ENCODE measurements at places on chromosomes 12 and 14.
A peak's percentile ranks its signal among the peaks of the same experiment; 100 is the strongest.

DNA sequence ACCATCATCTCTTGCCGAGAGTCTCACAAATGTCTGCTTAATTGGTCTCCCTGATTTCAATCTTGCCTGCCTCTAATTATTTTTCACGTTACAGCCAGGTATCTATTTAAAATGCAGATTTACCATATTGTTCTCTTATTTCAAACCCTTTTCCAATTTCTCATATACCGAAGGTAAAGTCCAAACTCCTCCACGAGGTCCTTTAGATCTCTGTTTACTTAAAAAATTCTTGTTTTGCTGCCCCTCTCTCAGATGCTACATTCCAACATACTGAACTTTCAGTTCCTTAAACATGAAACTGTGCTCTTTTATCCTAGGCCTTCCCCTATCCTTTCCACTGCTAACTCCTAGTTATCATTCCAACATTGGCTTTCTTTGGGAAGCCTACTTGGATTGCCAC, 363.9 kb downstream of the CEP128 start:
- no peak for DNase-seq

DNA sequence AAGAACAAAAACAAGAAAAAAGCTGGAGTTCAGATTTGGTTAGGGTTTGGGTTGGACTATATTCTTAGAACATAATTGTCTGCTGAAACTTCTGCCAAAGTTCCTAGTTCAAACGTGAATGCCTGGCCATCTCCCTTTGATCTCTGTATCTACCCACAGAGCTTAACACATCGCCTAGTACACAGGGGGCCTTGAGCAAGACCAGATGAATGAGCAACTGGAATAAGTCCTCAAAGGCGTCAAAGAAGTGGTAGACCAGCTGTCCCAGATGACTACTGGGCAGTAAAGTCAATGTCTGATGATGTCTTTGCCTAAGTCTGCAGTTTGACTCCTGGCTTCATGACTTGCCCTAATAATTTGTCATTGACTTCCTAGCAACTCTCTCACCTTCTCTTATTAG, 13.9 kb upstream of the STAB2 start:
- DNase-seq, result no peak

GRCh38 chr14:74984236-74985027, 18.3 kb upstream of the EIF2B2 start:
- DNase-seq, result no peak

DNA sequence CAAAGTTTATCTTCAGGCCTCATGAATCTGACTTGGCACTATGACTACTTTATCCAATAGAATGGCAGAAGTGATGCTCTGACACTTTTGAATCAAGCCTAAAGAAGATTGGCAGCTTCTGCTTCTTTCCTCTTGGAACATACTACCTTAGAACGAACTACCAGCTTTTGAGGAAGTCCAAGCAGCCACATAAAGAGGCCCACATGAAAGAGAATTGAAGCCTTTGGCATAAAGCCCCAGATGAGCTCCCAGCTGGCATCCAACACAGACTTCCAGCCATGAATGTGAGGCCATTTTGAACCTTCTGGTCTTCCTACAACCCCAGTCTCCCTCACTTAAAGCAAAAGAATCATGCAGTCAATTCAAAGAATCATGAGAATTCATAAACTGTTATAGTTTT, 65.8 kb downstream of the EEA1 start:
- no peak for DNase-seq

DNA sequence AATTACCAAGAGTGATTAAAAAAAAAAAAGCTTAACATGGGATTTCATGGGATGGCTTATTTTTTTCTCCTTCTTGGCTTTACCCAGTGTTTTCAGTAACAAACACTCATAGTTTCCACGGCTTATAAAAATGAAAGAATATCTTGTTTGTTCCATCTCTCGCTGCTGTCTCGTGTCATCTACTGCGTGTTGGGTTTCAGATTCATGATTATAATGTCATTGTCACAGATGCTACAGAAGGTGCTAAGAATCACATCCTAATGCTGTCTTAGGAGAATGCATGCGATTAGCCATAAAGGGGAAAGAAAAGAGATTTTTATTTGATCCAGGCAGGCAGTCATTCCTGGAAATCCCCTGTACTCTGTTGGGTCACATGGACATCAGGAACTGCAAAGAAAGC, 1267.6 kb upstream of the TMEM132C start:
- DNase-seq, result no peak

GRCh38 chr12:93921521-93921920, 226.9 kb upstream of the PLXNC1 start:
- DNase-seq, result no peak

GRCh38 chr14:45136399-45136798, 669 bp downstream of the FANCM start:
- DNase-seq, result no peak

- DNase-seq, result no peak
These were observed 51.9 kb upstream of the TSPAN11 start for GRCh38 chr12:30874455-30875321.

- no peak for DNase-seq
These were observed 29.5 kb downstream of the BMP4 start for GRCh38 chr14:53927171-53927570.

DNA sequence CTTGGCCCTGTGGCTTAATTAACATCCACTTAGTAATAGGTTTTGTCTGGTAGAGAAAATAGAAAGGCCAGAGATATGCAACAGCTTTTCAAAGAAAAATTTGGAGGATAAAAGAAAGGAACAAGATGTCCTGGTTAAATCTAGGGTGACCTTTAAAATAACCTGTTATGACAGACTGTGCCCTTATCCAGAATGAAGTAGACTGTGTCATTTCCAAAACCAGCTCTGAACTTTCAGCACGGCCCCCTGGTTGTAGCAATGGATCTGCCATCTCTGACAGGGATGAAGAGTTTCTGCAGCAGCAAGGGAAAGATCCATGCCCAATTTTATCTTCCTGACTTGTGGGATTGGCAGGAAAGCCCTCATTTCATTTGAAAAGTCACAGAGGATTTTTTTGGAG, 5.1 kb downstream of the PLEKHG7 start:
- DNase-seq, result no peak

DNA sequence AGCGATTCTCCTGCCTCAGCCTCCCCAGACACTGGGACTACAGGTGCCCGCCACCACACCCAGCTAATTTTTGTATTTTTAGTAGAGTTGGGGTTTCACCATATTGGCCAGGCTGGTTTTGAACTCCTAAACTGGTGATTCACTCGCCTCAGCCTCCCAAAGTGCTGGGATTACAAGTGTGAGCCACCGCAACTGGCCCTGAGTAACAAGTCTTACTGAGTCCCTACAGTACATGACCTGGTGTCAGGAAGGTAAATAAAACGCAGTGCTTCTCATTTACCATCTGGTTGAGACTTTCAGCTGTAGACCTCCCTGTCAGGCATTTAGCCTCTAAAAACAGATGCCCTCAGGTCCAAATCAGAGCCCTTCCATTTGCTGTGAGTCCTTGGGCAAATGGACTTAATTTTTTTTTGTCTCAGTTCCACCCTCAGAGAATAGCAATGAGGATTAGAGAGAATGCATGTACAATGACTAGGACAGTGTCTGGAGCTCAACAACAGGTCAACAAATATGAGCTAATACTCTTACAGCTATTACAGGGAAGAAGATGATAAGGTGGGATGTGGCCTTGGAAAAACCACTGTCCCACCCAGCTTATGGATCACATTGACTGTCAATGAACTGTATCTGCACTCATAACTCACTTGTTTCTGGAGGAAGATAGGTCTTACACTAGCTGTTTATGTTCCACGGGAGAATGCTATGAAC, 70.5 kb downstream of the PHLDA1 start:
- DNase-seq, result no peak

GRCh38 chr12:46930101-46930500, 104.3 kb upstream of the SLC38A4 start:
- no peak for DNase-seq

DNA sequence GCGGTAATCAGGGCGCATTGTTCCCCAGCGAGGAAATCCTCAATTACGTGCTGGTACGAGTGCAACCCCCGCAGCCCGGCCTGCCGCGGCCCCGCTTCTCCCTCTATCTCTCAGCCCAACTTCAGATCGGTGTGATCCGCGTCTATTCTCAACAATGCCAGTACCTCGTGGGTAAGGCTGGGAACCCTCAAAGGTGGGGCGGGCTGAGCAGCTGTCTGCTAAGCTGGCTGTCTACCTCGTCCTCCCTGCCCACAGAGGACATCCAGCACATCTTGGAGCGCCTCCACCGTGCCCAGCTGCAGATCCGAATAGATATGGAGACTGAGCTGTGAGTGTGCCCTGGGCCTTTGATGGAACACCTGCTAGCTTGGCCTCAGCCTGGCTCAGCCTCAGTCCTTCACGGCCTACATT, 996 bp downstream of the REC8 start:
- DNase-seq, result no peak

DNA sequence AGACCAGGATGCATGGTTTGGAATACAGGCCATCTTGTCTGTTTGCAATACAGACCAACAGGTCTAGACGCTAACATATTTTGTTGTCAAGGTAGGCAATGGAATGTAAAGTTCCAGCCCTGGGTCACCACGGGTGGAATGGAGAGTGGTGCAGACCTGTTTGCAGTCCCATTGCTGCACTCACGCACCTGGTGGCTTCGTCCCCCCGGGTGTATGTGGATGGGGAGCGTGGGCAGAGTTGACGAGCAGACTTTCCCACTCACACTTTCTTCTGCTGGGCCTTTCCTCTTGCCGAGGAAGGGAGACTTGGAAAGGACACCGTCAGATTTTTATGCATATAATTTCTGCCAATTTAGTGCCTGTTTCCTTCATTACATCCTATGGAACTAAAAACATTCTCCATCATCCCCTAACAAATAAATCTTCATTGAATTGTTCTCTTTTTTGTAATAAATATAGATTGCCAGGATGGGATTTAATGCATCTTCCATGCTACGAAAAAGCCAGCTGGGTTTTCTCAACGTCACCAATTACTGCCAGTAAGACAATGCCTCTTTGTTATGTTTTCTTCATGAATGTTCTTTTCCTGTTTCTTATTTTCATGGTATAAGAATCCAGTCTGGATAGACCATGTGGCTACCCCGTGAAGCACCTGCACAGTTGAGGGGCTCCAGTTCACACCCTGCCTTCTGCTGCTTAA, 15.2 kb downstream of the DCAF4 start:
- DNase-seq, result no peak

DNA sequence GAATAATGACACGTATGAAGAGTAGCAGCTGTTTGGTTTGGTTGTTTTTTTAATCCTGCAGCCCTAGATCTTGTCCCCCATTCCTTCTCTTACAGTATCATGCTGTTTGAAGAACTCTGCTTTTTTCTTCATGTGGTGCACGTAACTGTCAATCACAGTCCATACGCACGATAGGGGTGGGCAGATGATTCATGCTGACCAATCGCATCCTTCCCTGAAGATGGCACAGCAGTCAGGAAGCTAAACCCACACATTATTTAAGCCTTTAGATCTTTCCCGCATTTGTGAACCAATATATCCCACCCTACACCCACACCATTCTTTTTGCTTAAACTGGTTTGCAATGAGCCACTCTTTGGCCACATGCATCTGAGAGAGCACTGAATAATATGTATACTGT, 158.9 kb upstream of the PLEKHA5 start:
- no peak for DNase-seq

DNA sequence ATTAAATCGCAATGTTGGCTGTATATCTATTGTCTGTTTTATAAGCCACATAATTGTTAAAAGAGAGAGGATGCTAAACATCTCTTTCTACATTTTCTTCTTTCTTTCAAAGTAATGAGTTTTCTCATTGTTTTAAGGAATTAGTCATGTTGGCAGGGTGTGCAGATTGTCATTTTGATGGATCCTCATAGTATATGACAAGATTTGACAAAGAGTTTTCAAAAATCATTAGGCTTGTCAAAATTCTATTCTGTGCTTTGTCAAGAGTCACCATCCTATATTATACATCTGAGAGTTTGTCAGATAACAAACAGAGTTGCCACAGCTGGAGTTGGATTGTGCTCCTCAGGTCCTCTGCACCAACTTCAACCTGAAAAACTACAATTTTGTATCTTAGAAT, 35.4 kb upstream of the APPL2 start:
- no peak for DNase-seq

GRCh38 chr12:124964836-124965462, 24.0 kb downstream of the DHX37 start:
- no peak for DNase-seq

DNA sequence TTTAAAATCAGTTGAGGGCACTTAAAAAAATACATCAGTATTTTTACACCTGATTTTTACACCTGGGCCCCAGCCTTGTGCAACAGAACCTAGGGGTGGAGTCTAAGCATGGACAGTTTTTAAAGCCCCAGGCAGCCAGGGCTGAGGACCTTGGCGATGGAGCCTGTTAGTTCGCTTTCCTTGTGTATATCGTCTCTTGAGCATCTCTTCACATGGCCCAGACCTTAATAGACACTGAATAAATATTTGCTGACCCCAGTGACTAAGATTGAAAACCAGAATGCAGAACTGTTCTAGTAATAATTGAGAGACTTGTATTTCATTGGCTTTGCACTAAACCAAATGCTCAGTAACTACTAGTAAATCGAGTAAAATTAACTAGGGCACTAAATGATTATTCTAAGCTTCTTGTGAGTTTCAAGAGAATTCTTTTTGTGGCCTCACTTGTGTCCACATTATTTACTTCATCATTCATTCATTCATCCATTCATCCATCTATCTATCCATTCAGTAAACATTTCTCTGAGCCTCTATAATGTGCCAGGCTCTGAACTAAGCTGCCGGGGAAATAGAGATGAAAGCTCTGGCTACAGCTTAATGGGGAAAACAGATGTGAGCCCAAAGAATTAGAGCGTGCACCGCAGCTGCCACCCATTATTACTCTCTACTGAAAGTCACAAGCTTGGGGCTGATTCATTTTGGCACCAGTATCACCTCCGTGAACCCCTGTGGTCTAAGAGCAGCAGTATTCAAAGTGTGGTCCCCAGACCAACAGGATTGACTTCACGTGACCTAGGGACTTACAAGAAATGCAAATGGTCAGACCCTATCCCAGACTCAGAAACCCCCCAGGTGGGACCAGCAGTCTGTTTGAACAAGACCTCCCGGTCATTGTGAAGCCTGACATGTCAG, 30.7 kb upstream of the BCL7A start:
- DNase-seq, result peak; percentile 61

- DNase-seq, result peak; percentile 40
These were observed 87.3 kb downstream of the PHLDA1 start for GRCh38 chr12:75944097-75944904.

GRCh38 chr12:98894412-98895085, 249.5 kb downstream of the APAF1 start:
- DNase-seq, result no peak

- DNase-seq, result no peak
These were observed 6.9 kb upstream of the OR6J1 start for GRCh38 chr14:22650960-22651521.

- no peak for DNase-seq
These were observed 234.4 kb downstream of the TMEM121 start for GRCh38 chr14:105760691-105761344.
